SIG-M5 (cell line): ENCODE measurements at places on chromosomes 1 and 21.

DNA sequence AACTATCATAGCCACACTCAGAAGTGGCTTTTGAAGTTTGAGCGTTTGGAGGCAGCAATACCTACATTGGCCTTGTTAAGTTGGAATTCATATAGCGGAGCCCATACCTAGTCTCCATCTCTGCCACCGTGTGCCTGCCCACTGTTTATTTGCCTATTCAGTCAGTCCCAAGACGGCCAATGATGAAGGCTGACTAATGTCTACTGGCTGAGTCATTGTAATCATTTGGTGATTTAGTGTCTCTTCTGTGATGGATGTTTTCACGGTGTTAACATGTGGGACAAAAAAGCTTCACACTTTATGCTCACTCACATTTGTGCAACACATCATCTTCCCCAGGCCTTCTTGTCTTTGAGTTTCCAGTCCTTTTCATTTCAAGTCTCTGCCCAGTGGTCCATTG is 92.6 kb upstream of the PBX1 start:
- DNase-seq = no peak

DNA sequence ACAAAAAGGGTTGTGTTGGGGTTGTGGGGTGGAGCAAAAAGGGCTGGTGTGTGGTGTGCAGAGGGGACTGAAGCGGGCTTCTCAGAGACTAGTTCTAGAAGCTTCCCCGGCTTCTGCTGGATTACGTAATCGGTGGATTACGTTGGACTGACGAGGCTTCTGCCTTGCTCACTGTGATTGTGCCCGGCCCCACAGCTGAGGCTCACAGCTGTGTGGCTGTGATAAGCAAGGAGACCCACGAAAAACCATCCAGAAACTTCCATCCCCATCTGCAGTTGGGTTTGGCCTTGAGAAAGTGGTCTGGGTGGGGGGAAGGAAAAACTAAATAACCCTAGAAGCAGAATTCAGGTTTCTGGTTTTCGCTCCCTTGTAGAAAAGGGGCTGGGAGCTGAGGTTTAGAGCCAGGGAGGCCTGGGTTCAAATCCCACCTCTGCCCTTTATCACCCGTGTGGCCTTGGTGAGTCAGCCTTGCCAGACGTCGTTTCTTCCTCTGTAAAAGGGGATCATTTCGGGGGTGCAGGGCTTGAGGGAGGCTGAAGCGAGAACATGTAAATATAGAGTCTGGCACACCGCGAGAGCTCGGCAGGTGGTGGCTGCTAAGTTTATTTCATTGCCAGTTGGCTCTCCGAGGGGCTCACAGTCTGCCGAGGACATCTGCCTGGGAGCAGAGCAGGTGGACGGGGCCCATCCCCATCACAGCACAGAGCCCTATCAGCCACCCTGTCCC is 30.4 kb upstream of the DISP3 start:
- DNase-seq = no peak

DNA sequence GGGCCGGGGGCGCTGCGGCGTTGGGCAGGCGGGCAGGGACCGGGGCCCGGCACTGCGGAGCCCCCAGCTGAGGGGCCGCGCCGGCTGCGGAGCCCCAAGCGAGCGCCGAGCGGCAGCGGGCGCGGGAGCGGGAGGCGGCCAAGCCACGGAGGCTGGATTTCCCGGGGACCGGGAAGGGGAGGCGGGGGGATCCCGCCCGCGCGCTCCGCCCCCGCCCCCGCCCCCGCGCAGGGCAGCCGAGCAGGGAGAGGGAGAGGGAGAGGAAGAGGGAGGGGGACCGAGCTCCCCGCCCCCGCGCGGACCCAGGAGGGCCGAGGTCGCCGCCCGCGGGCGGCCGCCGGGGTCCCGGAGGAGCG is at the start of gene DLGAP3:
DLGAP3 (minus strand) TSS at position 154 of the 356 bp plus-strand sequence. CDS start 24,267 bp downstream, outside the sequence.
- no peak for DNase-seq

- no peak for DNase-seq
Observed at GRCh38 chr1:106995970-106996369, 60.5 kb upstream of the PRMT6 start.

DNA sequence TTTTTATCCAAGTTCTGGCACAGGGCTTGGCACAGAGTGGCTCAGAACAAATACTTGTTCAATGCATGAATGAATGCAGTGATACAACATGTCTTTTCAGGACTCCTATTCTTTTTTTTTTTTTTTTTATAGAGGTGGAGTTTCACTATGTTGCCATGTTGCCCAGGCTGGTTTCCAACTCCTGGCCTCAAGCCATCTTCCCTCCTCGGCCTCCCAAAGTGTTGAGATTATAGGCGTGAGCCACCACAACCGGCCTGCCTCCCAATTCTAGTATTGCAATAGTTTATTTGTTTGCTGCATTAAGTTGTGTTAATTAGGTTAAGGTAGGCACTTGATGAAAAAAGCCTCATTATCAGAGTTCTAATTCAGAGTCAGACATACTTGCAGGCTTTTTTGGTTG is 17.9 kb downstream of the UBE4B start:
- DNase-seq = no peak

GRCh38 chr1:41278076-41278475 is 36.0 kb upstream of the SCMH1 start:
- no peak for DNase-seq

DNA sequence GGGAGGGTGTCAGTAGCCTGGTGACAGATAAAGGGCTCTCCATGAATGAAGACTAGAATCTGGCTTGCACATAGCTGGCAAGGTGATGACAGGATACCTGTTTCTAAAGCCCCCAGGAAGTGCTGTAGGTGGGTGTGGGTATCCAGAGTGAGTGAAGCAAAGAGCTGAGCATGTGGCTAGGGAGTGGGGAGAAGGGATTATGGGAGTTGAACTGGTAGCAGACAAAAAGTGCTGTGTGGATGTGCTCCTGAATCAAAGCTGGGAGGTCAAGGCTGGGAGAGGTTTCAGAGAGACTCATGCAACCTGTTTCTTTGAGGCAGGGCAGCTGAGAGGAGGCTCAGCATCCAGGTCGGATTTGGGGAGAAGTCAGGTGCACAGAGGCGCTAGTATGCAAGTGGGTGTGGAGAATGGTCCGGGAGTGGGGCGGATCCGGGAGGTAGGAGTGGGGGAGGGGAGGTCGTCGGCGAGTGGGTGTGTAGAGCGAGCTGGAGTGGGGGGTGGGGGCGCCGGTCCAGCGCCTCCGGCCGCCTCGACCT is 600 bp downstream of the ASTN1 start:
- DNase-seq = no peak

GRCh38 chr1:25245809-25246599 is 1.2 kb downstream of the RSRP1 start:
- no peak for DNase-seq

DNA sequence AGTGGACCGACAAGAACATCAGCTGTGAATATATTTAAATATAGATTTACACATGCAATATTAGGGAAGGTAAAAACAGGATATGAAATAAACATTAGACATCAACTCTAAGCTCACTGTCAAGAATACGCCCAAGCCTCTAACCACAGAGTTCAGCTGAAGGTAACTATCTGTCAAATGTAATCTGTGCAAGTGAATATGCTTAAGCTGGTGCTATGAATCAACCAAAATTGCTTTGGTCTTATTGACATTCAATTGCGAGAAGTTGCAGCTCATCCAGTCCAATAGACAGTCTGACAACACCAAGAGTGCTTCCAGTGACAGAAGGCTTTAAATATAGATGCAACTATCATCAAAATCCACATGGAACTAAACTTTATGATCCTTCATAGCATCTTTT is 32.3 kb downstream of the USH2A start:
- DNase-seq = no peak

DNA sequence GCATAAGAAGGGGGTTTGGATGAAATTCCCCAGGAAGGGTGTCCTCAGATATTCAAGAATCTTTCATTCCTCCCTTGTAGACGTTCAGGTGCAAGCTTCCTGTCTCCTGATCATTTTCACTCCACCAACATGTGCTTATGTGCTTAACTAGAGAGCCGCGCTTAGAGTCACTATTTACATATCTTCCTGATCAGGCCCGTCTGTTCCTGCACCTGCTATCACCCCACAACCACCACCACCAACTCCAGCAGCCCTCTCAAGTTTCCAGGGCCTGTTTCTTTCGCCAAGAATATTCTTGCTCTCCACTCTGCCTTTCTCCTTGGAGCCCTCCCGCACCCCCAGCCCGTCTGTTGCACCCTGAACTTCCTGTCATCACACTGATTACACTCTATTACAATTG is 113.4 kb downstream of the SPSB1 start:
- DNase-seq = no peak

DNA sequence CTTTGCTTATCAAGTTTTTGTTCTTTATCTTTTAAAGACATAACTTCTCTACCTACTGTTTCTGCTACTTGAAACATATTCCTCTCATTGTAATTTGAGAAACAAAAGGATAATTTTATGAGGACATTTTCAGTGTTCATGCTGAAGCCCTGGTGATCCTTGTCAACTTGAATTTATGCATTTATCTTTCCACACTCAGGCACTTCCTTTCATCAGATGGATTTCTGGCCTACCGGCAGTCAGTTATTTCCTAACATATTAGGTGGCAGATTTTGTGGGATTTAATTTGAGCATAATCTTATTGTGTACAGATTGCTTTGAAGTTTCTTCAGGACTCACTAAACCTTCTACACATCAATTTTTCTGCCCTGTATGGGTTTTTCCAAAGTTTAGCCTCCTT is 75.0 kb downstream of the RGL1 start:
- DNase-seq = no peak

GRCh38 chr1:144551107-144551542 is 41.6 kb upstream of the PPIAL4F start:
- no peak for DNase-seq

- no peak for DNase-seq
Observed at GRCh38 chr21:34988139-34988538, 61.0 kb downstream of the RUNX1 start.

GRCh38 chr1:172845371-172845770 is 186.5 kb downstream of the FASLG start:
- no peak for DNase-seq

GRCh38 chr1:194629011-194629410 is 1442.6 kb upstream of the B3GALT2 start:
- no peak for DNase-seq
